Naive B cell (primary cell): ENCODE measurements at places on chromosomes 6 and 20. TPM values are rescaled to one million over a fixed set of nuclear protein-coding genes. Genes with fewer than 3 reads are reported as not detected.

DNA sequence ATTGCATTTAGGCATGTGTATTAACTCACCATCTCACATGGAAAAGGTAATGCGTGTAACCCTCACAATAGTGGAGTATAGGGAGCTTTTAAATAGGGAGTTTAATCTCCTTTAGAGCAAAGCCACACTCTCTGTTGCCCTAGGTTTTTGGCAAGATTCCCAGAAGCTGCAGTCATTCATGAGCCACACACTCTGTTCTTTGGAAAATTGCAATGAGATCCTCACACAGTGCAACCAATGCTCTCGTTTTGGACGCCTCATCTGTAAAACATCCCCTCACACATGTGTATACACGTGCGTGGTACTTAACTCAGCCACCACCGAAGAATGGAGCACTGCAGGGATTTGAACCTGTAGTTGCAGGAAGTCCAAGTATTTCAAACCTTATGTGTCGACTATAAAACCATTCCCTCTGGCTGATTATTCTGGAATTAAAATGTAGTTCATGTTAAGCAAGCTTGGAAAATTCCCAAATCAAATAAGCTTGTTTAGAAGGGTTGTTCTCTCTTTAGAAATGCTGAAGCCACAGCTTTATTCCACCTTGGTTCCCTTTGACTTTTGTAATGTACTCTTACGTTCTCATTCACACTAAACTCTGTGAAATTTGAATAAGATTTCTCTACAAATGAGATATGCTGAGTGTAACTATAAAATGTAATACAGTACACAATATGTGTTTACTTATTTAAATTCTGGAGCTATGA, 489.8 kb upstream of the MANEA start:
- no peak for DNase-seq

The CLIC5 gene
- polyA plus RNA-seq, result 0.12 TPM

- DNase-seq, result no peak
Measured at GRCh38 chr6:38020593-38020992, 201.1 kb downstream of the ZFAND3 start.

- DNase-seq, result no peak
Measured at GRCh38 chr20:45340951-45341350, 7.3 kb downstream of the SDC4 start.

The CDC40 gene
- 49.7 TPM for polyA plus RNA-seq

The PPP1R10 gene
- 27.2 TPM for polyA plus RNA-seq
